ENCODE measurements at places on chromosomes 7 and 10.

- no peak overlapping the region for H3K4me3 ChIP-seq
- H3K4me1 ChIP-seq, result peaks cover 5% of the 10 kb centered on the region
- peaks cover 3% of the 10 kb centered on the region for H3K36me3 ChIP-seq
- H3K27me3 ChIP-seq, result peaks cover 4% of the 10 kb centered on the region
Observed at GRCh38 chr7:128119036-128119435, 87.8 kb upstream of the LRRC4 start.

DNA sequence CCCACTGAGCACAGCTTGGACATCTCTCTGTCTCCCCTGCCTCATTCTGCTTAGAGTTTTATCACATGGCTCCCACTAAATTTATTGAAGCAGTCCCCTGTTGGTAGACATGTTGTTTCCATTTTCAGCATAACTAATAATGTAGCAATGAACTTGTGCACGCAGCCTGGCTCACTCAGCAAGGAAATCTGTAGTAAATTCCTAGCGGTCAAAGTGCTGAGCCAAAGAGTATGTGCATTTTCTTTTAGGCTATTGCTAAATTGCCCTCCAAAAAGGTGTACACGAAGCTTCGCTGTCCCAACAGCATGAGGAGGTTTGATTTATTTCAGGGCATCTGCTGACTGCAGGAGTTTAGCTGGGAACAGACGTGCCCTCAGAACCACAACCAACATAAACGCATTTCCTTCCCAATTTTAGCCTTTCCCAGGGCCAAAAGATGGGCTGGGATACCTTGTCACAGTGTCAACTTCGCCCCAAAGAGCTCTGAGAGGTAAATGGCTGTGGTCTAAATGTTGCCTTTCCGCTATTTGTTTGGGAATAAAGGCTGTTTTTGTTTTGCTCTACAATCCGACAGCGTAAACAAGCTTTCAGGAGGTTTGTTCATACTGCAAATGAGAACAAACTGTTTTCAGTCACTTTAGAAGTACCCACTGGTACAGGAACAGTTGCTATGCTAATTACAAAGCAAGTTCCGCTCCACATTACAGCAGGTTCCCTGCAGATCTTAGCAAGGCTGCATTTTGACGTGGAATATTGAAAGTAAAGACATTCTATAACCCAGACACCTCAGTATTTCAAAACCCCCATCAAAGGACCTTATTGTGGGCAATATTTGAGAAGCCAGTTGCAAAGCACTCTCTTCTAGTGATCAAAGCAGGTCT lies 16.8 kb downstream of the VSIR start:
- peaks cover 12% of the 10 kb centered on the region for H3K27me3 ChIP-seq
- H3K36me3 ChIP-seq, result peaks cover 25% of the 10 kb centered on the region
- no peak for DNase-seq
- no peak overlapping the region for H3K27ac ChIP-seq
- H3K4me1 ChIP-seq, result peaks cover 39% of the 10 kb centered on the region

- peaks cover 10% of the 10 kb centered on the region for H3K4me1 ChIP-seq
- H3K4me3 ChIP-seq, result no peak overlapping the region
- no peak for DNase-seq
- peaks cover 7% of the 10 kb centered on the region for H3K36me3 ChIP-seq
Observed at GRCh38 chr10:99827936-99828335, 45.5 kb downstream of the ABCC2 start.

- no peak for DNase-seq
- H3K4me1 ChIP-seq, result peaks cover 9% of the 10 kb centered on the region
- H3K36me3 ChIP-seq, result peaks cover 9% of the 10 kb centered on the region
- peaks cover 1% of the 10 kb centered on the region for H3K27me3 ChIP-seq
- no peak overlapping the region for H3K27ac ChIP-seq
Observed at GRCh38 chr10:102769375-102770107, 25.8 kb downstream of the WBP1L start.

DNA sequence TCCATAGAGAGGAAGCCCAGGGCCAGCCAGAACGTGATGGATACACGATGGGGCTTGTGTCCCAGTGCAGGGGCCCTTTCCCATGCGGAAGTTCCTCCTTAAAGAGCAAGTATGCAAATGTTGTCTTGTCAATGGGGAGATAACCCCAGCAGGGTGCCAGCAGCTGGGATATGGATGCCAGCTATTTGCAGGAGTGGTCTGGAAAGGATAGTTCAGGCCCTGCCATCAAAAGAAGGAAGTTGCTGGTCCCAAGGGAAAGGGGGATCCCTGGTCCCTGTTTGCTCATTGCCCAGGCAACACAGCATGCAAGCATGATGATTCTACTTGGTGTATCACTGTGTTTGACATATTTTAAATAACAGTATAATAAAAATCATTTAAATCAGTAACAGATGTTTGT lies 73.1 kb upstream of the HECW1 start:
- H3K27me3 ChIP-seq, result peaks cover 2% of the 10 kb centered on the region
- no peak overlapping the region for H3K27ac ChIP-seq
- H3K4me3 ChIP-seq, result no peak overlapping the region
- H3K36me3 ChIP-seq, result no peaks in the 10 kb centered on the region
- H3K4me1 ChIP-seq, result no peaks in the 10 kb centered on the region

GRCh38 chr10:69428165-69428564 lies 11.4 kb upstream of the TACR2 start:
- no peaks in the 10 kb centered on the region for H3K36me3 ChIP-seq
- no peak overlapping the region for H3K27ac ChIP-seq
- peaks cover 28% of the 10 kb centered on the region for H3K4me1 ChIP-seq
- H3K27me3 ChIP-seq, result peaks cover 1% of the 10 kb centered on the region
- no peak overlapping the region for H3K4me3 ChIP-seq

DNA sequence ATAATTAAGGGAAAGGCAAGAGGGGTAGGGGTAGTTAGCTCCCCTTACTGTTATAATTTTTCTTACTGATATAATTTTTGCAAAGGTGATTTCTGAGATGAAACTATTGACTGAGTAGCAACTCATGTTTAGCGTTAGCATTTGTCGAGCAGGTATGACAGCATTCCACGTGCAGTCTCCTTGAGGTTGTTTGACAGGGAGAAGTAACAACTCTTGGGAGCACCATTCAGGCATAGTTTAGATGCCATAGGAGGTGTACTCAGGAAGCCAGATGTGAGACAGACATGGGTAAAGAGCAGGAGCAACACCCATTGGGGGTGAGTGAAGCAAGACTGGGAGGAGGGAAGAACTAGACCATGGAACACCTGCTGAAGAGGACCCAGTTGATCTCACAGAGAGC lies 96.6 kb upstream of the KLF6 start:
- peaks cover 10% of the 10 kb centered on the region for H3K4me1 ChIP-seq
- H3K27me3 ChIP-seq, result peaks cover 3% of the 10 kb centered on the region
- DNase-seq, result no peak
- no peak overlapping the region for H3K4me3 ChIP-seq
